ENCODE measurements at places on chromosomes 4 and X.

- peak; percentile 19 for DNase-seq
Observed at GRCh38 chr4:4320951-4321714, 31.1 kb downstream of the ZBTB49 start.

DNA sequence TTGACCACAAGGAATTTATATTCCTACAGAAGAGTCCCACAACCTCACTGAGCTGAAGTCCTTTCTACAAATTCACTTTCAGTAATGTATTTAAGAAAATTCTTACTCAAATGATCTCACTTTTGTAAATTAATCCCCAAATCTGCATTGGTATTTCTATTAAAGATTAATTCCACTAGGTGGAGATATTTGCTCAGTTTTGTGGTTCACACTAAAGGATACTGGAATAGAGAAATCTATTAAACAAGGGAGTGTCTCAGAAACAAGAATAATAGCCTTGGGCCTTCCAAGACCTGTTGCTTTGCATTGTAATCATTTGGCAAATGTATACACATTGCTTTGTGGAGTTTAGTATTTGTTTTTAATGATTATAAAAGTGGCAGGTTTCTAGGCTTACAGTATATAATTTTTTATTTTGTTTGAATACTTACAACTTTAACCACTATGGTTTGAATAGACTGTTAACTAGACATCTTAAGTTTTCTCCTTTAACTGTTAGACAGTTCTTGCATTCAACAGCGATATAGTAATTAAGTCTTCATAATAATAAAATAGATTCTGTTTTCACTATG, 25.9 kb downstream of the CFAP299 start:
- peak; percentile 48 for DNase-seq

DNA sequence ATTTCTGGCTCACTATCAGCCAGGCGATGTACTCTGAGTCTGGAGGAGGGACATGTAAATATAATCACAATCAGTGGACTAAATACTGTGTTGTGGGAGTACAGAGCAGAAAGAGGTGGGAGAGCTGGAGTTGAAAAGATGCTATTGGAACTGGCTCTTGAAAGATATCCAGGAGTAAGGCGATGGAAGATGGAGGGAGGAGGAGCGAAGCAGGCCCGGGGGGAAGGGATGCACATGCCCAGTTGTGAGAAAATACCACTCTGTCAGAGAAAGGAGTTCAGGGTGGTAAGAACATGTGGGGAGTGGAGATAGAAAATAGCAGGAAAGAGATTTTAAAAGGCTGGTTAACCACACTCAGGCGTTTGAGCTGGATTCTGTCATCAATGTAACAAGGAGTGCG, 216.9 kb upstream of the ETNPPL start:
- no peak for DNase-seq

DNA sequence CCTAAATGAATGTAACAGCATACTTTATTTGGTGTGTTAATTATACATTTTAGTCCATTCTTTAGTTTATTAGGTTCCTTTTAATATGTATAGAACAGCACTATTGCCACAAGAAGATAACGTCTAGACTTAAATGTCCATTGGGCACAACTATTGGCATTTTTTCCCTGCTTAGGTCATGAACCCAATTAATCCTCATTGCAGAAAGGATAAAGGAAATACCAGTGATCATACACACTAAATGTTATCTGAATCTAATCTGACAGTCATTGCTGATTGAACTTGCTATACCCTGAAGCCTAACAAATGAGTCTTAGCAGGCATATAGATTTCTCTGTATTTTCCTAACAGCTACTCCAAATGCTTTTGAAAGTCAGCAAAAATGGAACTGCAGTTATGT, 2250.0 kb upstream of the AGA start:
- DNase-seq = no peak

DNA sequence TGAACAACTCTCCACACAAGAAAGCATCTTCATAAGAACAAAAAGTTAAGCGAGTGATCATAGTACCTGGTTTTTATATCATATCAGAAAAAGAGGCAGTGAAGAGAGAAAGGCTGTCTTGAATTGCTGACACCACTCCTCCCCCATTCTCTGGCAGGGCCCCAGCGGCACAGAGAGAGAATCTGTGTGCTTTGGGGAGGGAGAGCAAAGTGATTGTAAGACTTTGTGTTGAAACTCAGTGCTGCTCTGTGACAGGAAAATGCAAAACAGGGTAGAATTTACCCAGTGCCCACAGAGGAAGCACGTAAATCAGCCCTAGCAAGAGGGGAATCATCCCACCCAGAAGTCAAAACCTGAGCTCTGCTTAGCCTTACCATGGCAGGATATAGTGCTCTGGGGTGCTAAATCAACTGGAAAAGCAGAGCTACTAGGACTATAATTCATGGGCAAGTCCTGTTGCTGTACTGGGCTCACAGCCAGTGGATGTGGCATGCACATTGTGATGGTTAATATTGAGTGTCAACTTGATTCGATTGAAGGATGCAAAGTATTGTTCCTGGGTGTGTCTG, 174.6 kb downstream of the PRR32 start:
- DNase-seq = no peak

GRCh38 chr4:165060938-165061337, 7.3 kb downstream of the TRIM75 start:
- peak; percentile 2 for DNase-seq

DNA sequence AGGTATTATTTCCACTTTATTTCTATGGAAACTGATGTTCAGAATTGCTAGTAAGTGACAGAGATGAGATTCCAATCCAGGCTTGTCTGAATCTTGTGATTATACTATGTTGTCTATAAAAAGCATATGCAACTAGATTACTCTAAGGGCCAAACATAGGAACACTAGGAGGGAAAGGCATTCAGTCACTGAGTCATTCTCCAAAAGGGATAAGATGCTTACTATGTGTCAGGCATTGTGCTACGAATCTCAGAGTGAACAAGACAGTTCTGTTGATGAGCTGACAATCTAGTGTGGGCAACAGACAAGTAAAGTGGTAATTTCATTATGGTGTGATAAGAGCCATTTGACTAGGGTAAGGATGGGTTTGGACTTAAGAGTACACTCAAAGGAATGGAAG, 77.2 kb downstream of the RASL11B start:
- DNase-seq = no peak

- DNase-seq = no peak
Observed at GRCh38 chr4:99436462-99436861, 1.3 kb upstream of the ADH7 start.

GRCh38 chrX:141924293-141924692, 20.6 kb downstream of the MAGEC1 start:
- DNase-seq = no peak

GRCh38 chr4:30460818-30461217, 259.4 kb upstream of the PCDH7 start:
- no peak for DNase-seq

DNA sequence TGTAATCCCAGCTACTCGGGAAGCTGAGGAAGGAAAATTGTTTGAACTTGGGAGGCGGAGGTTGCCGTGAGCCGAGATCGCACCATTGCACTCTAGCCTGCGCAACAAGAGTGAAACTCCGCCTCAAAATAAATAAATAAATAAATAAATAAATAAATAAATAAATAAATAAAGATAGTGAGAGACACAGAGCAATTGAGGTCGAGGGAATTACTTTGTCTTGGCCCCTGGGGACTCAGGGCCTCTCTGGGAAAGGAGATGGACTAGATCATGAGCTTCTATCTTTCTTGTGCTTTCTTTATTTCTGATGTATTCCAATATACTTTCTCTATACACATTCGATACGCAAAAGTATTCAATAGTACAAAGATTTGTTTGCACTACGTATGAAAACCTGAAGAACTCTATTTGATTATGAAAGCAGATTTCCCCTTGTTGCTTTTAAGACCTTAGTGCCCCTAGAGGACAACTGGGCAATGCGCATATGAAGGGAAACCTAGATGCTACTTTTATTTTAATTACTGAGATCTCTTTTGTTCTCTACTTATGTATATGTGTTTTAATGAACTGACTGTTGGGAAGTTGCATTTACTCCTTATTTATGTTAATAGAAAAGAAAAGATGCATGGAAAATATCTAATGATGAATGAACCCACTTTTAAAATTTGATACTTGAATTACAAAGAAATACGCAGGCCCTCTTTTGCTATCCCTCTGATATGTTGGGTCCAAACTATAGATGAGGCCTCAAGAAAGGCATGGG, 12.8 kb upstream of the ELOVL6 start:
- peak; percentile 66 for DNase-seq

DNA sequence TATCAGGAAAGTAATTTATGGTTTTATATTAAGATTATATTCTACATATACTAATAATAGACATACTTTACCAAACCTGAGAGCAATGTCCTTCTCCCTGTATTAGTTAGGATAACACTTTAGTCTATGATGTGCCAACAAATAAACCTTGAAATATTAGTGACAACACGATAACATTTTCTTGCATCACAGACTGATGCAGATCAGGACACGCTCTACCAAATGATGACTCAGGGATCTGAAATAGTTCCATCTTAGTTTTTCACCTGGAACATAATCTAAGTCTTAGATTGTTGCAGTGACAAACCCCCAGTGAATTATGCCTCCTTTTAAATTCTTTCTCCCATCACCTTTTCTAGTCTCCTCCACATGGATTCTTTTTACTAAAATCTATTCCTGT, 214.2 kb downstream of the CLCN4 start:
- DNase-seq = no peak

DNA sequence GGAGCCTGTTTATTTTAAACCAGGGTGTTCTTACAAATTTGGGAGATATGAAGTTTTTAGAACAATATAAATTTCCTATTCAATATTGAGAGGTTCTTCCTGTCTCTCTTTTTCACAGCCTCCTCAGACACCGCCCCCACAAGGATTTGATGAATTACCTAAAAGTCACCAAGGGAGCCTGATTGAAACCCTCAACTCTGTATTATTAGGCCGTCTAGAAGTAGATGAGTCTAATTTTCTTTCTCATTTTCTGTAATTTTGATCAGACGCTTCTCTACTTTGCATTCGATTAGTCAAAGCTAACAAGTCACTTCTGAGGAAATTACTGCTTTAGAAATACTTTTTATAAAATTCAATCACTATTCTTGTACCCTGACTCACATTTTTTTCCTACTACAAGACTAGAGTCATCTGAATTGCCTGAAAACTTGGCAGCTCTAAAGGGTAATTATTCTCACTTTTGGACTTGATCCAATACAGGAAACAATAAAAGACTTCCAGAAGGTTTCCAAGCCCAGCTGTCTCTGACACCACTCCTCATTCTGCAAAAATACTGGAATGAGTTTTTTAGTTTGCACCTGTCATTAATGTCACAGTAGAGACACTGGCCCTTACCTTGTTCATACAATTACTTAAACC, 111.2 kb downstream of the ELOVL6 start:
- DNase-seq = peak; percentile 91

- DNase-seq = no peak
Observed at GRCh38 chrX:2483398-2484060, 17.2 kb downstream of the DHRSX start.

DNA sequence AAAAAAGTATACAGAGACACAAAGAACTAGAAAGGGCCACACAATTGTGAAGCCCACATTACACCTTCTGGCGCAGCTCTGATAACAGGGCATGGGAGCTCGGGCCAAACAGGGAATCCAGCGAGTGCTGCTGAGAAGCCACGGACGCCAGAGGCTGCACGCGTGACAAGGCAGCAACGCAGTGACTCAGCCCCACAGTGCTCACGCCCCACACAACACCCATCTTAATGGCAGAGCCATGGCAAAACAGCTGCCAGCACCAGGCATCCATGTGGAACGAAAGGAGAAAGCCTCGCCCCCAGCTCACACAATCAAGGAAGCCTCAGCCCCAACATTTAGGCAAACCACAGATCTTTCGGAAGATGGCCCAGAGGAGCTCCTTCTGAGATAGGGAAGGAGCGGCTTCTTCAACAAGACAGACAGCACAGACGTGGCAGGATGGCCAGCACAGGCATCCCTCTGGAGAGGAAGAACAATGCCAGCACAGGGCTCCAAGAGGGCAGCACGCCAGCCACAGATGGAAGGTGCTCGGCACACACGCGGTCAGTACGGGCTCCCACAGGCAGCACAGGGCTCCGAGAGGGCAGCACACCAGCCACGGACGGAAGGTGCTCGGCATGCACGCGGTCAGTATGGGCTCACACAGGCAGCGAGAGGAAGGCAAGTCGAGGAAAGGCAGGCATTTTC, 33.1 kb downstream of the GAK start:
- no peak for DNase-seq

- DNase-seq = no peak
Observed at GRCh38 chrX:99117011-99117410, 1293.1 kb downstream of the PCDH19 start.

- DNase-seq = peak; percentile 31
Observed at GRCh38 chr4:156948738-156949137, 22.9 kb downstream of the PDGFC start.

- no peak for DNase-seq
Observed at GRCh38 chrX:82703551-82703950, 804.5 kb upstream of the POU3F4 start.

DNA sequence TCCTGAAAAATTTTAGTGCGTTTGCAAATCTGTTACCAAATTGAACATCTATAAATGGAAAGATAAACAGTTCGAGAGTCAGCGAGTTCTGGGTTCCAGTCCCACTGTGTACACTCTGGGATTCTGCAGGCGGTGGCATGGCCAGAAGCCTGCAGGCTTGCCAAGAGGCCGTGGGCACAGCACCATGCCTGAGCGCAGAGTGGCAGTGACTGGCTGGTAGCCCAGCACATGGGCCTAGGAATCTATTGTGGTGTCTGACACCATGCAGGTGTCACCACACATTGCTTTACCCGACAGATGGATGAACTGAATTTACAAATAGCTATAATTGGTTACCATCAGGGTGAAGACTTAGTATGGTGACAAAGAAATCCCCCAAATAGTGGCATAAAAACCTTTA, 71.7 kb upstream of the TLR3 start:
- no peak for DNase-seq

DNA sequence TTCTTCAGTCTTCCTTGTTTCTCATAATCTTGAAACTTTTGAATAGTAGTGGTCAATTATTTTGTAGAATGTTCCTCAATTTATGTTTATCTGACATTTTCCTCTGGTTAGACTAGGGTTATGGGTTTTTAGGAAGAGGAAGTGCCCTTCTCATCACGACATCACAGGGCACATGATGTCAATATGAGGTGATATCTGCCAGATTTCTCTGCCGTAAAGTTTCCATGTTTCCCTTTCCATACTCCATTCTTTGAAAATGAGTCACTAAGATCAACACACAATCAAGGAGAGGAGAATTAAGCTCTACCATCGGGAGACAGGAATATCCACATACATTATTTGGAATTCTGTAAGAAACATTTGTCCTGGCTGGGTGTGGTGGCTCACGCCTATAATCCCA, 28.4 kb downstream of the RP2 start:
- DNase-seq = peak; percentile 67

GRCh38 chrX:136766785-136767103, 14.0 kb downstream of the ARHGEF6 start:
- DNase-seq = no peak

DNA sequence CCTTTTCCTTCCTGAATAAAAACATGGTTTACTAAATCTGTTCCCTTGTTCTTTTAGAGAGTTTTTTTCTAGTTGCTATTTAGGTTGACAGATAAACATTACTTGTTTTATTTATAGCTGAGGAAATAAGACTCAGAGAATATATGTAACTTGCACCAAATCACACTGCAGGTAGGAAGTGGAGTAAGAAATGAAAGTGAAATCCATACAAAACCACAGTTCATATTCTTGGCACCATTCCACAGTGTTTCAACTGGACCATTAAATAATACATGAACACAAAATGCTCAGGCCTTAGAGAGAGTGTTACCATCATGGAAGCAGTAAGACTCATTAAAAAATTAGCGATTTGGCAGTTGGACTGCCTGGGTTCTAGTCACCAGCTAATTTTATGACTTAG, 326.9 kb upstream of the SLIT2 start:
- DNase-seq = no peak

Data from fibroblast of mammary gland (primary cell).